LoVo (cell line): ENCODE measurements at places on chromosomes 3 and 15.

GRCh38 chr15:64521726-64522164, 61.4 kb downstream of the ZNF609 start:
- DNase-seq, result peak; percentile 79

DNA sequence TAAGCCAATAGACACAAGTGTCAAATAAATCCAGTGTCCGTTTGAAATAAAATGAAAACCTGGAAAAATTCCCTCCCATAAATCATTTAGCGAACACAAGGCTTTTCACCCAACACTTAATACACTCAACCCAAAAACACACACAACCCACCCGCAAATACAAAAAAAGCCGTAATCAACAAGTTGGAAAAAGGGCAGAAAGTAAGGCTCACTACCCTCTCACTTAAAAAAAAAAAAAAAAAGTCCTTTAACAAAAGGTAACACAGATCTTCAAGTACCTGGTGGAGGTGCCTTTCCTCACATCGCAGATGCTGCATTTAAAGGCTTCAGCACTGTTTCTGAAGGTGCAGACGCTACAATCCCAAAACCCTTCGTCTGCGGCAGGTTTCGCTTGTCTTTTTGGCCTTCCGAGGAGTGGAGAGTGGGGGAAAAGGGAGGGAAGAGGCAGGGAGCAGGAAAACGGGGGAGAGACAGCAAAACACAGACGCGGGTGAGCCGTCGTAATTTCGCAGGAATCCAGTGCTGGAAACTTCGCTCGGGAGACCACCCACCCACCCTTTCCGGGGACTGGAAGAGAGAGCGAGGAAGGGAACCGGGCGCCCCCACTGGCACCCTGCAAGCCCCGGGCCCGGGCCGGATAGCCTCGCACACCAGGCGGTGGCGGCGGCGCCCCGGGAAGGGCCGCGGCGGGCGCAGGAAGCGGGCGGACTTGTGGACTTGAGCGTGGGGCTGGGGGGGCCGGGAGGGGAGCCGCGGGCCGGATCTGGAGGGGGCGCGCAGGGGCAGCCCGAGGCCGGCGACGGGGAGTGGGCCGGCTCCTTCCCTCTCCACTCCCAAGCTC, 401.8 kb downstream of the SHQ1 start:
- no peak for DNase-seq

DNA sequence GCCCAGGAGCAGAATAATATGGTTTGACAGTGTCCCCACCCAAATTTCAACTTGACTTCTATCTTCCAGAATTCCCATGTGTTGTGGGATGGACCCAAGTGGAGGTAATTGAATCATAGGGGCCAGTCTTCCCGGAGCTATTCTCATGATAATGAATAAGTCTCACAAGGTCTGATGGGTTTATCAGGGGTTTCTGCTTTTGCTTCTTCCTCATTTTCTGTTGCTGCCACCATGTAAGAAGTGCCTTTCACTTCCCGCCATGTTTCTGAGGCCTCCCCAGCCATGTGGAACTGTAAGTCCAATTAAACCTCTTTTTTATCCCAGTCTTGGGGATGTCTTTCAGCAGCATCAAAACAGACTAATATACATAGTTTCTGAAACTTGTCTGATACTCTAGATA, 28.4 kb upstream of the ATP2C1 start:
- no peak for DNase-seq

- DNase-seq, result no peak
Measured at GRCh38 chr3:64000453-64001055, 22.7 kb downstream of the PSMD6 start.

- peak; percentile 67 for DNase-seq
Measured at GRCh38 chr15:66670762-66671580, 31.1 kb upstream of the SMAD6 start.

GRCh38 chr3:11282250-11283138, 10.3 kb downstream of the ATG7 start:
- DNase-seq, result no peak

GRCh38 chr15:79341396-79341795, 30.5 kb downstream of the TMED3 start:
- DNase-seq, result no peak

GRCh38 chr15:45759936-45760335, 125.1 kb downstream of the SQOR start:
- DNase-seq, result no peak
